ENCODE measurements at places on chromosomes 6 and 20.
A peak's percentile ranks its signal among the peaks of the same experiment; 100 is the strongest.

DNA sequence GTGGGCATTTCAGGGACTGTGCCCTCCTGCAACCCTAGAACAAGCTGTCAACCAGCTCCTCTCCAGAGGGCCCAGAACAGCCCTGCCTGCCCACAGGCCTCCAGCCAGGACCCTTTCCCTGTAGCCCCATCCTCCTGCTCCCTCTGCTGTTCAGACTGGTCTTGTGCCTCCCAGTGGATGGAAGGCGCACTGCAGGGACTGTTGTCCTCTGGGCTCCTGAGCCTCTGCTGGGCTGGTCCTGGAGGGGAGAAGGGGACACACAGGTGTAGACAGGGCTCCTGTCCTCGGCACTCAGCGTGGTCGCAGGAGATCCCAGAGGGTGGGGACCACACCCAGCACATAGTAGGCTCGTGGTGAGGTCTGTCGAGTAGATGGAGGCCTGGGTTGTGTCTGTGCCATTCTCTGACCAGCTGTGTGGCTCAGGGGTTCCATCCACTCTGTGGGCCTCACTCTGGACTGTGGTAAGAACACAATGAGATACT lies 11.5 kb downstream of the ITPR3 start:
- peak; percentile 24 for DNase-seq

DNA sequence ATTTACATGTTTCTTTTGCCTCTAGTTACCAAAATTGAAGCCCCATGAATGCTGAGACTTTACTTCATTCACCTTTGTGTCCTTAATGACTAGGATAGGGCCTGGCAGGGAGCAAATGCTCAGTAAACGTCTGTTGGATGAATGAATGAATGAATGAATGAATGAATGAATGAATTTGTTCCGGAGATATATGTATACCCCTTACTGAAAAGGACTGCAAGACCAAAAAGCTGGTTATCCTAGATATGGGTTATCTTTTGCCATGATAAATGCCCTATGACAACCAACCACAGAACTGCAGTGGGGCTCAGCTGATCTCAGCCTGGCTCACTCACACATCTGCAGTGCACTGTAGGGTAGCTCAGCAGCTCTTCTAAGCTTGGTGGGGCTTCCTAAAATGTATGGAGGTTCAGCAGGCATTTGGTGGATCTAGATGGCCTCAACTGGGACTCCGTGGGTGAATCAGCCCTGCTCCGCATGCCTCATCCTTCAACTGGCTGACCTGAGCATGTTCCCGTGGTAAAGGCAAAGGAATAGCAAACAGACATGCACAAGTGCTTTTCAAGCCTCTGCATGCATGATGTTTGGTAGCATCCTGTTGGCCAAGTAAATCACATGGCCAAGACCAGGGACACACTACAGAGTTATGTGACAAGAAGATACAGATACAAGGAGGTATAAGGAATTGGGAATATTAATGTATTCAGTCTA lies 378.7 kb upstream of the SOX4 start:
- no peak for DNase-seq

DNA sequence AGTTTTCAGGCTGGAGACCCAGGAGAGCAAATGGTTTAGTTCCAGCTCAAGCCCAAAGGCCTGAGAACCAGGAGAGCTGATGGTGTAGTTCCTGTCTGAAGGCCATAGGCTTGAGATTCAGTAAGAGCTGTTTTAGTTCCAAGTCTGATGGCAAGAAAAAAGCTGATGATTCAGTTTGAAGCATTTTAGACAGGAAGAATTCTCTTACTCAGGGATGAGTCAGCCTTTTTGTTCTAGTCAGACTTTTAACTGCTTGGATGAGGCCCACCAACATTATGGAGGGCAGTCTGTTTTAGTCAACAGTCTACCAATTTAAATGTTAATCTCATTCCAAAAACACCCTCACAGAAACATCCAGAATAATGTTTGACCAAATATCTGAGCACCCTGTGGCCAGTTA lies 2.5 kb downstream of the ZSCAN26 start:
- peak; percentile 70 for DNase-seq

- no peak for DNase-seq
These were observed 3.9 kb downstream of the HEY2 start for GRCh38 chr6:125753218-125753936.

- peak; percentile 64 for DNase-seq
These were observed 103.0 kb downstream of the PLEKHG1 start for GRCh38 chr6:150702675-150703074.

All from MV-4-11 (cell line).